ENCODE measurements at places on chromosomes 12 and 14.

- no peak for DNase-seq
Measured at GRCh38 chr12:109715310-109716091, 1.9 kb downstream of the FAM222A start.

- no peak for DNase-seq
Measured at GRCh38 chr12:125015680-125016310, 22.4 kb downstream of the BRI3BP start.

DNA sequence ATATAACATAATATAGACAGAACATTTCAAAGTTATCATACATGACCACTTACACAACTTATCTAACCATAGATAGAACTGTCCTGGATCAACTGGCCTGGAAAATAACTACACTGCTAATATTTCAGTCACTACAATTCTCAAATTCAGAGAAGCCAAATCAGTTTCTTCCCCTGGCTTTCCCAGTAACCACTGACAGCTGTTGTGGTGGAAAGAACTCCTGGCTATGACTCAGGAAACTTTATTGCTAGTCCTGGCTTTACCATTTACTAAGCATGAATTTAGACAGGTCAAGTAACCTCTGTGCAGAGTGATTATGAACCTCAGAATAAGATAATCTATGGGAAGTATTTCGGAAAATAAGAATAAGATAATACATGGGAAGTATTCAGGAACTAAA lies 244.9 kb upstream of the DIO2 start:
- no peak for DNase-seq

- no peak for DNase-seq
Measured at GRCh38 chr14:51602310-51602709, 49.4 kb upstream of the FRMD6 start.

- no peak for DNase-seq
Measured at GRCh38 chr12:6229224-6230218, 29.3 kb downstream of the CD9 start.

- no peak for DNase-seq
Measured at GRCh38 chr12:2251526-2252209, 198.9 kb downstream of the CACNA1C start.

- DNase-seq = no peak
Measured at GRCh38 chr14:102849526-102850379, 72.5 kb downstream of the TRAF3 start.

DNA sequence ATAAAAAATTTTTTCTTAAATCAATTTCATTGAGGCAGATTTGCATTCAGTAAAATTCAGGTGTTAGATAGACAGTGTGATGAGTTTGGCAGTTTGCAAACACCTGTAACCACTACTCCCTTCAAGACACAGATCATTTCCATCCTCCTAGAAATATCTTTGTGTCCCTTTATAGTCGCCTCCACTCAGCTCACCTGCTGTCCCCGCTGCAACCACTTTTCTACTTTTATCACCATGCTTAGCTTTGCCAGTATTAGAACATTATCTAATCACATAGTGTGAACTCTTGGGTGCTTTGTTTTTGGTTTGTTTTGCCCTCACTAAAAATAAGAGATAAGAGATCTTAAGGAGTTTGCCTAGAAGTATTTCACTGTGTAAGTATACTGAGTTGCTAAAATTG lies 73.8 kb downstream of the DERA start:
- DNase-seq = no peak

DNA sequence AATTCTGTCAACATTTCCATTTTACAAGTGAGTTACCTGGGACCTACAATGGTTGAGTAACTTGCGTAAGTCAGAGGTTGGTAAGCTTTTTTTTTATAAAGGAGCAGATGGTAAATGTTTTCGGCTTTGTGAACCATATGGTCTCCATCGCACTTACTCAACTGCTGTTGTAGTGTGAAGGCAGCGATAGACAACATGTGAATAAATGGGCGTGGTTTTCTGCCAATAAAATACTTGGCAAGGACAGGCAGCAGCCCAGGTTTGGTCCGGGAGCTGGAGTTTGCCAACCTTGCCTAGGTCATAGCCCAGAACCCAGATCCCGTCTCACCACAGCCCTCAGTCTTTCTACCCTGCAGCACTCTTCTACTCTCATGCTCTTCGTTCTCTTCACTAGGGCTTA lies 6.3 kb downstream of the DDX55 start:
- no peak for DNase-seq

GRCh38 chr12:131950182-131950913 lies 606 bp downstream of the EP400 start:
- DNase-seq = no peak

GRCh38 chr14:43184540-43184939 lies 1322.5 kb downstream of the FSCB start:
- no peak for DNase-seq

Measured in stimulated activated CD8-positive, alpha-beta memory T cell treated with anti-CD3 and anti-CD28 coated beads, Interleukin-4, amount 100 ng/mL, for 1 hour (primary cell).